Activated naive CD8-positive, alpha-beta T cell treated with anti-CD3 and anti-CD28 coated beads, Interleukin-2, amount 10 ng/mL, durations not matched to agents 7 days and 5 days (primary cell): ENCODE measurements at places on chromosomes 7 and 10. TPM values are rescaled to one million over a fixed set of nuclear protein-coding genes. Genes with fewer than 3 reads are reported as not detected.

Gene HACD1
- total RNA-seq: 0.61 TPM

Gene FOXP2
- not detected for total RNA-seq

Gene SLC26A3
- not detected for total RNA-seq

Gene AEBP1
- 21.5 TPM for total RNA-seq

Gene MKI67
- total RNA-seq: 280 TPM

Gene CTAGE4
- 1.0 TPM for total RNA-seq

Gene REPIN1
- 57.5 TPM for total RNA-seq

Gene MYL10
- not detected for total RNA-seq

Gene PNLIPRP1
- not detected for total RNA-seq

Gene ITIH2
- total RNA-seq: not detected

Gene C10orf105
- 0.17 TPM for total RNA-seq

GRCh38 chr10:114350751-114351150 is 53.6 kb downstream of the AFAP1L2 start:
- no peak for DNase-seq

GRCh38 chr7:138584696-138585095 is 116.5 kb downstream of the SVOPL start:
- no peak for DNase-seq

- no peak for DNase-seq
These were observed 122.6 kb downstream of the LRRC4 start for GRCh38 chr7:127908430-127909258.

- DNase-seq: no peak
These were observed 81.9 kb downstream of the BMPER start for GRCh38 chr7:33986951-33987947.

- DNase-seq: no peak
These were observed 25.9 kb upstream of the TTYH3 start for GRCh38 chr7:2605608-2606538.

GRCh38 chr10:50857579-50857978 is 27.8 kb downstream of the A1CF start:
- DNase-seq: no peak

- DNase-seq: no peak
These were observed 54.3 kb upstream of the ZMIZ2 start for GRCh38 chr7:44694326-44694725.

DNA sequence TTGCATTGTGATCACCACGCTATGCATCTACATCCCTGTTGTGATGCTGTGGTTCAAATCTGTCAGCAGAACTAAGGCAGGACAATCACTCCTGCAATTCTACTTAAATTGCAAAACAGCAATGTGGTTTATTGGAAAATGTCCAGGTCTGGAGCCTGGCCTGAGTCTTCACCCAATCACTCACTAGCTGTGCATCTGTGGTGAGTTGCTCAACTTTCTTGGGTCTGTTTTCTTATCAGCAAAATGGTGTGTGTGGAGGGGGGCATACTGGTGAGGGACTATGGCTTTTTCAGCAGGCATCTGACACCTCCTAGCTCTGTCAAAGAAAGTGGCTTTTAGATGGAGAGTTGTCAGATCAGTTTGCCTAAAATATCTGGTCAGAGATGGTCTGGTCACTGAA is 108.3 kb upstream of the FEZF1 start:
- DNase-seq: no peak

- DNase-seq: no peak
These were observed 45.7 kb downstream of the SEM1 start for GRCh38 chr7:96663871-96664445.

- no peak for DNase-seq
These were observed 146.2 kb downstream of the ZNF438 start for GRCh38 chr10:30885423-30885822.

- no peak for DNase-seq
These were observed 169.3 kb upstream of the NPSR1 start for GRCh38 chr7:34488766-34489165.

DNA sequence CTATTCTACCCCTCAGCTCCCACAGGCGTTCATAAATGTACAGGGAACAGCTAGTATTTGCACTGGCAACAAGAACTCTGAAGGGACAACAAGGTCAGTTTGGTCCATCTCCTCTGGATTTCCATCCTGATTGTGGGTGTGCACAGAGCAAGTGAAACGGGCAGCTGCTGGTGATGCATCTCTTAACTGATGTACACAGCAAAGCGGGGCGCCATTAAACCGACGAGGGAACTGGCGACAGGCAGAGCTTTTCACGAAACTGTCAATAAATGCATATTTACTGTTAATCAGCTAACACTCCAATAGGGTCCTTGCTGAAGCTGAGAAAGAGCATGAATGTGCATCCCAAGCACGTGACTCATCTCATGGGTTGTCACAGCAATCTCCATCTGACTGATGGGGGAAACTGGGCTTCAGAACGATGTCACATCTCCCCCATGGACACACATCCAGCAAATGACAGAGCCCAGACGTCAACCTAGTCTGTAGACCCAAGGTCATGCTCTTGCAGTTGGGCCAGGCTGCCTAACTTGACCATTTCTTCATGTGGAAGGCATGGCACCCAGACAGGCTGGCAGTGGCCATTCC is 54.2 kb downstream of the FAM53B start:
- DNase-seq: no peak

- DNase-seq: no peak
These were observed 151.7 kb downstream of the CALN1 start for GRCh38 chr7:72260406-72260805.

DNA sequence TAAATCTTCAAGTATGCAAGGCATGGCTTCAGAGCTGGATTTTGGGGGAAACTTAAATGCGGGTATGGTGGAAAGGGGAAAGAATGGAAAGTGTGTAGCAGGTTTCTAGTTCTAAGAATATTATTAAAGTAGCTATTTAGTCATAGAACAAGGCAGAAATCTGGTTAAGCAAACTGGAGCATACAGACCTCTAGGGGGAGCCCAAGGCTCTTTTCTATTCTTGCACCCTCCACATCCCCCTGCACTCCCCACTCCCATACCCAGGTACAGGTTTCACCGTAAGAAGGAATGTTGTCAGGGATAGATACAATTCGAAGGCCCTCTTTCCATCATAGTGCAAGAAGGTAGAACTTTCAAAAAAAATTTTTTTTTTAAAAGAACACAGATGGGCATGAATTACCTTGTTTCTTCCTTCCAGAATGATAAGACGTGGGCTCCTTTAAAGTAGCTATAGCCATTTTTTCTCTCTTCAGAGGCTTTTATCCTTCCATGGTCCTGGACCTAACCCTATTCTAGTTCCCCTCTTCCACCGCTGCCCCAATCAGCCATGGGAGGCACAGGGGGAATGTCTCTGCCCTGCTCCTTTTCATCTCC is 41.5 kb upstream of the SMIM30 start:
- DNase-seq: no peak

- no peak for DNase-seq
These were observed 252.4 kb downstream of the DIP2C start for GRCh38 chr10:436911-437665.

DNA sequence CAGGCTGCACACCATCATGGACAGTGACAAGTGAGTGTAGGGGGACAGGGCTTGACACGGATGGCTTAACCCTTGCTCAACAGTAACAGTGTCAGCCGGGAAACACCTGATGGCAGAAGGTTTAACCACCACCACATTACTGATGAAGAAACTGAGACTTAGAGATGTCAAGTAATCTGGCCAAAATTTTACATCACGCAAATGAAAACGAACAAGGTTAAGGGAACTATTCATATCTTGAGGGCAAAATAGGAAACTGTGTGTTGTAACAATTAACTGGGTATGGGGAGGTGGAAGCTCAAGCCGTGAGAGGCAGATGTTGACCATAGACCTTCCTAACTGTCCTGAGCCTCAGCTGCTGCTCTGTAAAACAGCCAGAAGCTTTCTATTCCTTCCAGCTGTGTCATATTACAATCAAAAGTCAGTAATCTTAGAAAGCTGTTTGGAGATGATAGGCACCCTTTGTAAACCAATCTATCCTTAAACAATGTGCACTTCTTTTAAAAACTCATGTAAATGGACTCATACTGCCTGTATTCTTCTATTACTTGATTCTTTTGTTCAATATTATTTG is 68.4 kb downstream of the ABCC2 start:
- no peak for DNase-seq

- DNase-seq: no peak
These were observed 6.9 kb upstream of the SFRP5 start for GRCh38 chr10:97778452-97779302.

GRCh38 chr7:2729893-2730716 is 42.1 kb downstream of the AMZ1 start:
- DNase-seq: no peak
